ENCODE measurements at places on chromosomes 1 and 21. TPM values are rescaled to one million over a fixed set of nuclear protein-coding genes. Genes with fewer than 3 reads are reported as not detected.

The CFHR4 gene
- not detected for total RNA-seq

The HSPA6 gene
- total RNA-seq: 1.6 TPM

The CHIA gene
- total RNA-seq: not detected

The TTLL7 gene
- 3.4 TPM for total RNA-seq

The S100A16 gene
- total RNA-seq: 615 TPM

The TXNIP gene
- 0.32 TPM for total RNA-seq

The S100A3 gene
- 104 TPM for total RNA-seq

The OR2L3 gene
- not detected for total RNA-seq

The HPDL gene
- total RNA-seq: 4.4 TPM

The TCP10L gene
- total RNA-seq: 1.1 TPM

The SPTA1 gene
- total RNA-seq: not detected

The CLCA1 gene
- not detected for total RNA-seq

The TMEM79 gene
- total RNA-seq: 6.0 TPM

The ESPN gene
- 0.50 TPM for total RNA-seq

The RIPPLY3 gene
- 0.46 TPM for total RNA-seq

The SLC9C2 gene
- not detected for total RNA-seq

The EYA3 gene
- total RNA-seq: 6.6 TPM
